AG04449 (cell line): ENCODE measurements at places on chromosomes 16 and 17.

DNA sequence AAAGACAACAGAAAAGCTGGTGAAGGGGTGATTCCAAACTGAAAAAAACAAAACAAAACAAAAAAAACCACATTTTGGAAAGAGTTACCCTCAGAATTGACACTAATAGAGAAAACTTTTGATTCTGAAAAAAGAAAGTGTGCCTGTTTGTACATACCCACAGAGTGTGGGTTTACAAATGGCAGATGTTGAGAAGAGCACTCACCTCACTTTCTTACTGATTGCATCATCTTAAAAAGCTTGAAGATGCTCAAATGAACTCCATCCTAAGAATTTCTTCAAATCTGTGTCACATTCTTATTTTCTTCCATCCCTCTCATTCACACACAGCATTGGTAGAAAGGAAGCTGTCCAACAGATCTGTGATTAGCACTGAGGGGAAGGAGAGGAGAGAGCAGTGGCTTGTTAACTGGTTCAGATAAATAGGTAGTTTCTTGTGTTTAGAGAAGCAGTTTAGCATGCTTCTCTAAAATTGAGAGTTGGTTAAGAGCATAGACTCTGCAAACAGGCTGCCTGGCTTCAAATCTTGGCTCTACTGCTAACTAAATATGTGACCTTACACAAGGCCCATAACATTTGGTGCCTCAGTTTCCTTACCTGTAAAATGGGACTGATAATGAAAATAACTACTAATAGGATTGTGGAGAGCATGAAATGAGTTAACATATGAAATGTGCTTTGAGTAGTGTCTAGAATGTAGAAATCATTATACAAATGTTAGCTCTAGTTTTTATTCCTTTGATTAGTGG, 6.9 kb downstream of the GNAO1 start:
- DNase-seq, result no peak

- DNase-seq, result peak; percentile 59
These were observed 431.8 kb downstream of the PMP22 start for GRCh38 chr17:14833201-14833785.

DNA sequence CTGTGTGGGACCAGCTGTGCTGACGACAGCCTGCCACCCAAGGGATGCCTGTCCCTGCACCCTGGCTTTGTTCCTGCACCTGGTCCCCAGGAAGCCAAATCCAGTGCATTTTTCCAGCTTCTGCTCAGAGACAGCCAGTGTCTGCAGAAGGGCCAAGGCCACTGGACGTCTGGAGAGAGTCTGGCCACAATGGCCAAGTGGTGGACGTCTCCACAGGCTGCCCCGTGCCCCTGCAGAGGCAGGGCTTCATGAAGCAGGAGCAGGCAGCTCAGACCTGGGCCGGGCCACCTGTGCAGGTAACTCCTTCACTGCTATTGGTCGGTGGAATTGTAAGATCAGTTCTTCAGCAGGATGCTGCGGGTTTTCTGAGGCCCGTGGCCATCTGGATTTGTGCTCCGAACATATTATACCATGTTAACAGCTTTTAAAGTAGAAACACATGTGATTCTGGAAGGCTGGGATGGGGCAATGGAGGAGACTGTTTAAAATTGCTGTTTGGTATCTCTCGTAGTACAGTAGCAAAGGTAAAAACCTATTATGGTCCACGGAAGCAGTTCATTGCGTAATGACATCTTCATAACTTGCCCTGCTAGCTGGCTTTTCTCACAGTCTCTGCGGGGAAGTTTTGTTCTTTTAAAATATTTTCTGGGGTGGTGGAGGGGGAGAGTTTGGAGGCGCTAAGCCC, 185.3 kb downstream of the CCDC182 start:
- DNase-seq, result no peak

GRCh38 chr17:7479213-7480088, at the start of gene ZBTB4:
TSS of gene ZBTB4 (minus strand) at chr17:7479631. CDS start at chr17:7466801, 12,830 bp downstream.
- no peak for DNase-seq

DNA sequence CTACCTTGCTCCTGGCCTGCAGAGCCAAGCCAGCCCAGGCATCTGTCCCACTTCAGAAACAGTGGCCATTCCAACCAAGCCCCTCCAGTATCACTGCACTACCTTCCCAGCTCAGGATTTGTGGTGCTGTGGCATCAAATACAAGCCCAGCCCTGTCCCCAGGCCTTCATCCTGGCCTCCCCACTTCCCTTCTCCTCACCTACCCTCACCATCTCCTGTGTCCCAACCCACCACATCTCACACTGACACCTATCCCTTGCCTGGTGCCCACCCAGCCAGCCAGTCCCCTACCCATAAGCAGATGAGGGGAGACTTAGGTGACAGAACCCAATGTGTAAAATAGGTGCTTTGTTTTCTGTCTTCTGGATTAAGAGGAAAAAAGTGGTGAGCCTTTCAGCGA, 66.0 kb upstream of the CDH5 start:
- no peak for DNase-seq

GRCh38 chr17:72516772-72517399, 396.1 kb downstream of the SOX9 start:
- no peak for DNase-seq

DNA sequence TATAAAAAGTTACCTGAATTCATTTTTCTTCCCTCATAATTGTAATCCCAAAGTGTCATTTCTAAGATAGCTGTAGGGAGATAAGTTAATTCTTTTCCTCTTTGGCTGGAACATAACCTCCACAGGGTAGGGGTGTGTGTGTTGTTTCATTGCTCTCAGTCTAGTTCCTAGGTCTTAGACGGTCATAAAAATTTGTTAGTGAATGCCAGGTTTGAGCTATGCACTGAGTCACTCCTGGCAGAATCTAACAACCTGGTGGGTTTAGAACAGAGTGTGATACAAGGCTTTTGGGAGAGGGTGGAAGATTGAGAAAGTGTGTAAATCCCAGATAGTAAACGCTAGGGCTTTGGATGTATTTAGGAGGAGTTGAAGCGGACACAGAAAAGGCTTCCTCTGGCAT, 894 bp upstream of the PHKG2 start:
- no peak for DNase-seq

DNA sequence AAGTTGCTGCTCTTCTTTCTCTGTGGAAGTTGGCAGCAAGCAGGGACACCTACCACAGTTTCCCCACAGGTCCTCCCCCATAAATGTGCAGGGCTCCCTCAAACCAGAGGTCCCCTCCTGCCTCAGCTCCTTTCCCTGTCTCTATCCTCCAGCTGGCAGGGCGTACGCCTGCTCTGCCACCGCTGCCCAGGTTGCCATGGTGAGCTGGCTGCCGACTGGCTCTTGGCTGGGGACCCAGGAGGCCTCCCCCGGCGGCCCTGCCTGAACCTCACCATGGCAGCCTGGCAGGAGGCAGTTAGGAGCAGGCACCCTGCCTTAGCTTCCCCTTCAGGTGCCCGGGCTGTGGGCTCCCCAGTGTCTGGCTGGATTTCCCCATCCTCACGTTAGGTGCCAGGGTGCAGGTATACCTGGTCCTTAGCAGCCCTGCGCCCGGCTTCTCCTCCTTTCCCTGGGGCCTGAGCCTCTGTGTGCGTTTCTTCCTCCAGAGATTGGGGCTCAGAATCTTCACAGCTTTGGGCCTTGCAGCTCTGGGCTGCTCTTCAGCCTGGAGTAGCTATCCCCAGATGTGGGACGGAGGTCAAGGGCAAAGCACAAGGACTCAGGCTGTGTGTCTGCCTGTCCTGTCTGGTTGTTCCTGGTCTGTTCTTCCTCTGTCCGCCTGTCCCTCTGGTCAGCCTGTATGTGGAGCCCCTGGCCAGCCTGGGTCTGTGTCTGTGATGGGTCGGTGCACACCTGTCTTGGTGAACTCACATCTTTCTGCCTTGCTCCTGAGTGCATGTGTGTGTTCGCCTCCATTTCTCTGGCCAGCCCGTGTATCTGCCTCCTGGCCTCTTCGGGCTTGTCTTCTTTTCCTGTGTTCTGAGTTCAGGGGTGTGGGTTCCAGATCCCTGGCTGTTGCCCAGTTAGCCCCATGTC, 15.7 kb downstream of the GJD3 start:
- no peak for DNase-seq

DNA sequence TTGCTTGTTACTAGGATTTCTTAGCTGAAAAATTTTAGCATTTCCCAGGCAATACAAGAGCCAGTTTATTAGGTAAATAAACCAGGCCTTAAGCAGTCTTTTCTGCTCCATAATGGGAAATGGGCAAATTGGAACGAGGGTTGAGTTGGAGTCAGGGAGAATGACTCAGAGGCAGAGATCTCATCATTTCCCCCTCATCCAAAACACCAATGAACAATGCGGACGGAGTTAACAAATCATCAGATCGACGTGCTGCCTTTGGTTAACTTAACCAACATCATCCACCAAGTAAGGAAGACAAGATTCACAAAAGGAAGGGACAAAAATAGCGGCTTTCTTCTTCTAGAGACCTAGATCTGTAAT, 243.5 kb downstream of the STX8 start:
- DNase-seq, result no peak

DNA sequence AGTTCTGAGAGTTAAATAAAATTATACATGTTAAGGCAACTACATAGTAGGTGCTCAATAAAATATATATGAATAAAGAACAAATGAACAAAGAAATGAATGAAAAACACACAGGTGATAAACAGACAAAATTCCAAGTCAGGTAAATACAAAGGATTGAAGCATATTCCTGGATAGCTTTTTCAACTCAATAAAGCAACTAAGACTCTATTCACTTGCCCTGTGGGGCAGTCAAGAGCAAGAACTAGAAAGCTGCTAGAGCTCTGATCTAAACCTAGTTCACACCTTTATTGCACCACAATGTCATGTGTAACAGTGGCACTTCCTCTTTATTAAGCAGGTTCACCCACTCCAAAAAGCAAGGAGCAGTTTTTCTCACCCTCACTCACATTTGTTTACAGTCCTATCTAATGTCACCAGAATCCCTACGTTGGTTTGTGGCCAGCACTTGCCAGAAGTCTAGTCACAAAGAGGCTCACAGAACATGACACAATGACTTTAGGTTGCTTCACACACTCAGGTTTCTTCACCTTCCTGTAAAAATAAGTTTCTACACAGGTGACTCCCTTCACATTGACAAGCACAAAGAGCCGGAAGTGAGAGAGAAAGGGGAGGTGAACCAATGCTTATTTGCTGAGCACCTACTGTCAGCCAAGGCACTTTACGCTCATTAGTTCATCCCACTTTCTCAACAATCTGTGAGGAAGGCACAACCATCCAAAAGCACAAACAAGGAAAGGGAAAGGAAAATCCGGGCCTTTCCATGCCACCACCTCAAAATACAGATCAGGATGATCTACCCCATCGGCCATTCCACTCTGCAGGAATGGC, 70.8 kb downstream of the XPO6 start:
- no peak for DNase-seq

GRCh38 chr17:49688848-49689247, 11.0 kb upstream of the SPOP start:
- DNase-seq, result no peak

DNA sequence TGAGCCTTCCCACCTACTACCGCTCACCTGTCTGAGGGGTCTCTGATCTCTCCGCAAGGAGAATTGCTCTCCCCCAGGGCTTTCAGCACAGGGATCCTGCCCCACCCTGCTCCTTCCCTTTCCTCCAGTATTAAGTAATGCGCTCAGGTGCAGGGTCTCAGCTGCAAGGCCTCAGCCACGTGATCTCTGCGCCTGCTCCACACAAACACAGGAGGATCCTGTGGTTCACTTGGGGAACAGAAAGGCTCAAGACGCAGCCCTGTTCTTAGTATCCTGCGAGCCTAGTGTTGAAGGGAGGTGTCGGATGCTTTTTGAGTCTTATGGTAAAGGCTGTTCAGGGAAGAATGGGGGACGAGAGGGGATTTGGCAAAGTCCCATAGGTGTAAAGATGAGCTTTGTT, 41.6 kb upstream of the GCSH start:
- DNase-seq, result no peak

DNA sequence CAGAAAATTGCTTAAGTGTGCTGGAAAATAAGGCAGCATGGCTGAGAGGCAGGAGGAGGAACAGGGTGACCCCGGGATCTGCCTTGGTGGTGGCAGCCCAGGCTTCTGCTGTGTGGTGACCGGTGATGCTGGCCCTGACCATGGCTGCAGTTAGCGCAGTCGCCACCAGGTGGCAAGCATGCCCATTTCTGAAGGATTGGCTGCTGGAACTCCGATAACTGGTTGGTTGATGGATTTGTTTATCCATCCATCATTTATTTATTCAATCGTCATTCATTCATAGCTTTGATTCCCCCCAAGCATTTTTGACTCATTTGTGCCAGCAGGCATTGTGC, 29.1 kb upstream of the ITGA3 start:
- DNase-seq, result no peak

- DNase-seq, result no peak
These were observed 44.6 kb downstream of the WSB1 start for GRCh38 chr17:27338536-27338985.

DNA sequence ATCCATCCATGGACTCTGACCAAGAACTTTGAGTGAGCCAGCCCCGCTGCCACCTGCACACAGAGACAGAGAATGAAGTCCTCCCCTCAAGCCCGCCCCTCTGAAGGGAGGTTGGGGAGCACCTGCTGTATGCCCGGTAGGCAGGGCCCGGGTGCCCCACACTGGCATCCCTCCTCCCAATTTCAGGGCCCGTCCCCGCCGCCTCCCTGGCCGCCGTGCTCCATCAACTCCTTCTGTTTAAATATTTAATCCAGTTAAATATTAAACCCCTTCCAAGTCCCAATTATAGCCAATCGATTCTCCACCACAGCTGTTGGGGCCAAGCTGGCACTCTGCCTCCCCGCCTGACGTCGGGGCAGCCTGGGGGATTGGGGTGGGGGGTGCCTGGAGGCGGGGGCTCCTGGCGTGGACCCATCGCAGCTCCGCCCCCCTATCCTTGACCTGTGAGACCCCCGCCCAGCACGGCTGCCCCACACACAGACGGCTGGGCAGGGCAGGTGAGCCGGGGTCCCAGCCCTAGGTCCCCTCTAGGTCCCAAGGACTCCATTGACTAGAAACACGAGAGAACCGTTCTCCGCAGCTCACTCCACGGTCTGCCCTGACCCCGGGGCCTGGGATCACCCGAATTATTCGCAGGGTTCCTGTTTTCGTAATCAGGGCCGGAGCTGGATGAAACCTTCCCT, 18.0 kb upstream of the CACNA1H start:
- DNase-seq, result no peak

DNA sequence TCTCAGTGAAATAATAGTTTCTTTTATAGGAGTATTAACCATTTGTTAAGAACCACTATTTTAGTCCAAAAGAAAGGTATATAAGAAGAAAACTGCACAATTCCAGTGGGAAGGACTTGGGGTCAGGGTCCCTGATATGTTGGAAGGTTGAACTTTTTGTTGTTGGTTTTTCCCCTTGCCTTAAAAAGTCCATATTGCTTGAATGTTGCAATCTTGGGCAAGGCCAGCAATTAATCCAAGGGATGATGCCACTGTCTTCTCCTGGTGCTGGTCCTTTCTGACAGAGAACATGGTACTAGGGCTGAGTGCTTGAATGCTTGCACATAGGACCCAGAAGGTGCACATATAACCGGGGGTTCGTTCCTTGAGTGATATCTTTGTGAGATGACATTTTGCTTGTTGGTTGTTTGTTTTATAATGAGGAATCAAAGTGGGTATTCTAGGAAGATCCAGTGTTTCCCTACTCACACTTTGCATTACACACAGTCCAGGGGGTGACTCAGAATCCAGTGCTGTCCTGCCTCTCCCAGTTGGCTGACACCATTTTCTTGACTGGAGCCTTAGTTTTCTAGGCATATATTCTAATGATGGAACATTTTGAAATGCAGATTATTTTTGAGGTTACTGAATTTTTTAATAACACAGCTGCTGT, 54.9 kb downstream of the SIAH1 start:
- no peak for DNase-seq
